ENCODE measurements at places on chromosomes 2 and 18.

GRCh38 chr2:147223119-147223518, 621.7 kb upstream of the ACVR2A start:
- DNase-seq: peak; percentile 4

DNA sequence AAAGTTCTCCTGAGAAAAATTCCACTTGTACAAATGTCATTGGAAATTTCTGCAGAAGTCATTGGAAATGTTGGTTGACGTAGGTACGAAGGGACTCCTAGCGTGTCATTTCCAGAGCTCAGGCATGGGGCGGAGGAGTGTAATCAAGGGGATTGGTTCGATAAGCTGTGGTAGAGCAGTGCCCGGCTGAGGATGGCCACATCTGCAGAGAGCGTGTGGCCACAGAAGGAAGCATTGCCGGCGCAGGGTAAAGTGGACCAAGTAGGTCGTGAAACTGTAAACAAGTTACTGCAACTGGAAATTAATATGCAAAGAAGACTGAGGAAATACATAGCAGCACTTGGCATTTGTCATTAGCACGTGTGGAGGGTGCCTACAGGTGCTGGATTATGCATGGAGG, 101.8 kb downstream of the DGKD start:
- DNase-seq: no peak

- DNase-seq: peak; percentile 59
Measured at GRCh38 chr18:59631583-59632181, 65.5 kb downstream of the CCBE1 start.

DNA sequence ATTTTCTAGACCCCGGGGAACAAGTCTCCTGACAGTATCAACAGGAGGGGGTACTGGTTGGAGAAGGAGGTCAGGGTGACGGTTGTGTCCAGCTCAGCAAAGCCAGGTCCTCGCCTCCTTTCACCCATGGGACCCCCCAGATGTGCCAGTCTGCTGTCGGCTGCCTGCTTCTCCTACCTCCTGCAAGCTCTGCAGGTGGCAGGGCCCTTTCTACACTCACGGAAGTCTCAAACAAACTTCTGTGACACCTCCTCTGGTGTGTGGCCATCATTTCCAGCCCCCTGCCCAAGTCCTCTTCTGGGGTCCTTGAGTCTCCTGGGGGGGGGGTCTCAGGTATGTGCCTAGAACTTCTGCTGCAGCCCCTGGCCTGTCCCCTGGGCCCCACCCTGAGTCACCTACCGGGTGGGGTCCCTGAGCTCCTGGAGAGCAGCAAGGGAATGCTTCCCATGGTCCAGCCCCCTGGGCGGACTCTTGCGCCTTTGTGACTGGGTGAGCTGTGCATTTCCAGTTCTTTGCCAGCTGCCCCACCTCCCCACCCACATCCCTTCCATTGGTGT, 12.8 kb downstream of the SH3RF3 start:
- DNase-seq: no peak

DNA sequence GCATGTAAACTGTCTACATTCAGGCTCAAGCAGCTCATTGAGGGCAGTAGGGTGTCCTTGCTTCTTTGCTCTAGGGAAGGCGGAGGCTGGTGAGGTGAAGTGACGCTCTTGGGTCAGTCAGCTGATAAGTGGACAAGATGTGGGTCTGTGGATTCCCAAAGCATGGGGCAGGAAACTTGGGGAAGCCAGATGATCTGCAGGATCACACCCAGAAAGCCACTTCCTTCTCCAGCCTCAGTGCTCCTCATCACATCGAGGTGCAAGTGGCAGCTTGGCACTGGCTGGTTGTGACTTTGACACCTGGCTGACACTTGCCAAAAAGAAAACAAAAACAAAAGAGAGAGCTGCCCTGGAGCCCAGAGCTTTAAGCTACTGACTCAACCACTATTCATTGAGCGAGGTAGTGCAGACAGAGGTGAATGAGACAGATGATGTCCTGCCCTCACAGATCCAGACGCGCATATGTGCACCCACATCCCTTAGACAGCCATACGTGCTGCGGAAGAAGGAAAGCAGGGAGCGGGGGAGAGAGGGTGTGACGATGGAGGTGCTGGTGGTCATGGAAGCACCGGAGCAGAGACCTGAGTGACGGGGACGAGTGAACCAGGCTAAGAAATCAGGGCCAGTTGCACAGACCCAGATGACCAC, 3.1 kb upstream of the CIB4 start:
- DNase-seq: peak; percentile 38

DNA sequence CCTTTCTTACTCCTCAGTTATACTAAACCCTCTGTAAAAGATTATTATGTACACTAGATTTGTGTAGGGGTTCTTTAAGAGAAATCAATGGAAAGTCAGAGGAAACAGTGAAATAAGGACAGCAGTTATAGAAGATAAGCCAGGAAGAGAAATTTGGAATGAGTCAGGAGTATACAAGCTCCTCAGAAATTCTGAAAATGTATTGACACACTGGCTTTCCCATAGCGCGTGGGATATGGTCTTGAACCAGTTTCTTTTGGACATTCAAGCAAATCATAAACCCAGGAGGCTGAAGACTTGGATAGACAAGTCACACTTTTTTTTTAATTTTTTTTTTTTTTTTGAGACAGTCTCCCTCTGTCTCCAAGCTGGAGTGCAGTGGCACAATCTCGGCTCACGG, 316.1 kb upstream of the MMADHC start:
- no peak for DNase-seq

GRCh38 chr18:62060820-62061219, 126.0 kb downstream of the PIGN start:
- no peak for DNase-seq

- DNase-seq: no peak
Measured at GRCh38 chr2:68717305-68717661, 17.3 kb upstream of the ARHGAP25 start.

- no peak for DNase-seq
Measured at GRCh38 chr2:224283466-224283965, 118.4 kb downstream of the FAM124B start.
